ENCODE measurements at places on chromosomes 3 and 15. TPM values are rescaled to one million over a fixed set of nuclear protein-coding genes. Genes with fewer than 3 reads are reported as not detected.

DNA sequence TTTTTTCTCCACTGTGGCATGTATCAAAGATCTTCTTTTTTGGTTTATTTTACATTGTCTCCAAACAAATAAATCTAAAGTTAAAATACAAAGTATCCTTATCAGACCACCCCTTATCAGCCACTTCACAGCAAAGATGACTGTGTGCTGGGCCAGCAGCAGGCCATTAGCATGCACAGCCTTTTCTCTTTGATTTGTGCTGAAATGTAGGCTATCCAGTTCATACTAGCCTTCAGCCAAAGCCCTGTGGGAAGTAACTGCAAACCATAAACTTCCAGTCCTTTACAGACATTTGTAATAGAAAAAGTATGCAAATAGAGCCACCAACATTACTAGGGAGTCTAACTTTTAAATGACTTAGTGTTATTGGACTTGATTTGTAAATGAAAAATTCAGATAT lies 816.3 kb downstream of the FHIT start:
- no peaks in the 10 kb centered on the region for H3K36me3 ChIP-seq
- DNase-seq = no peak
- H3K27me3 ChIP-seq = peaks cover 3% of the 10 kb centered on the region
- no peak overlapping the region for H3K4me3 ChIP-seq
- no peak overlapping the region for H3K27ac ChIP-seq

DNA sequence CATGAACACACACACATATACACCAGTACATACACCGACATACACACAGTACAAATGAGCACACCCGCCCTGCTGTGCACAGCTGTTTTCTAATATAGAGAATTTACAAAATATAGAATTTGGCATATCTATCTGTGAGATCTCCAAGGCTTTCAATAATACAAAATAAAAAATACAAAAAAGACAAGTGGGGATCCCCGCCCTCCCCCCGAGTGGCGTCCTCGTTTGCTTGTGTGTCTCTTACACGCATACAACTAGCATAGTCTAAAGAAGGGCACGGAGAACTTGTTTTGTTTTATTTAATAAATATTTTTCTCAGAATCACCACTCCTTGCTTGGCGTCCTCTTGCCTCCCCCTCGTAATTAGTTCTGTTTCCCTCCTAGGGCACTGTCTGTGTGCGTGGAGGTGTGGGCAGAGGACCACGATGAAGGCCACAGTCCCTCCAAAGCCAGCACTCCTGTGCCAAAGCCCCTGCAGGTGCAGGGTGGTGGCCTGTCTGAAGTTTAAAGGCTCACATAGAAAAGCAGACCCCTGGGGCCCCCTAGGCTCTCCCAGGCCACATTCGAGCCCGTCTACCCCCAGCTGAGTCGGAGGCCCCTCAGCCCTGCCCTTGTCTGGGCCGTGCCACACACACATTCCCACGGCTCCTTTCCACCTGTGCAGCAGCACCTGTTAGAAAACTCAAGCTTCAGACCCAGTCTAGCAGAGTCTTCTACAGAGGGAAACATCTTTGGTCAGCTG lies 82.1 kb downstream of the SEC22A start:
- no peaks in the 10 kb centered on the region for H3K27me3 ChIP-seq
- H3K36me3 ChIP-seq = peaks cover 3% of the 10 kb centered on the region
- H3K4me3 ChIP-seq = no peak overlapping the region
- no peaks in the 10 kb centered on the region for H3K4me1 ChIP-seq
- DNase-seq = no peak
- no peak overlapping the region for H3K27ac ChIP-seq

DNA sequence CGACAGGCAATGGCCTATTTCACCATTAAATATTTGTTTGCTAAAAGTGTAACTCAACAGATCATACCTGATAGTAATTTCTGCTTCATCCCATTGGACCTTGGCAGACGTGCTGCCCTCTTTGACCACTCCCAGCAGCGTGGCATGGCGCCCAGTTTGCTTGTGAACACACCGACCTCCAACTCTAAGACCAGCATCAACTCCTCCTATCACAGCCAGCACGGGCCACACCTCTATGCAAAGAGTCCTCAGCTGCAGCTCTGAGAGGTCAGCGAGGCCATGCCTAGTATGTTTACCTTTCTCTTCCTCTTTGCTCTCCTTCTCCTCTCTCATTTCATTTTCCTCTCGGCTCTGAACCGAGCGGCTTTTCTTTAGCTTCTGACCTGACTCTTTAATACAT lies 80.6 kb downstream of the FBXL22 start:
- peaks cover 29% of the 10 kb centered on the region for H3K36me3 ChIP-seq
- H3K4me3 ChIP-seq = no peak overlapping the region
- DNase-seq = no peak

DNA sequence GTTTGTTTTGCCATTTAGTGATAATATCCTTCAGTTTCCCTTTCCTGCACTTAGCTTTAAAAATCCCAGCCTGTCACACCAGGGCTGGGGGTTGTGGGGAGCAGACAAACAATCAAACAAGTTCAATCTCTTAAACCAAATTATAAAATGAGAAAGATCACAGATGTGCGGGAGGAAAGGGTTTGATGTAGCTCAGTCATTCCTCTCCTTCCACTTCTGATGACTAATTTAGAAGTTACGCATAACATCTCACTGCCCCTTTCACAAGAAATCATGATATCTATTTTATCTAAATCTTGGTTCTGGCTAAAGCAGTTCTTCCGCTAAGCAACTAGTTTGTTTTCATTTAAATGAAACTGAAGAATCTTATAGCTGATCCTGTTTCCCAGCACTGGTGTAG lies 34.1 kb upstream of the ATG7 start:
- peaks cover 7% of the 10 kb centered on the region for H3K27me3 ChIP-seq
- H3K4me1 ChIP-seq = no peaks in the 10 kb centered on the region
- no peak overlapping the region for H3K4me3 ChIP-seq
- H3K36me3 ChIP-seq = no peaks in the 10 kb centered on the region
- no peak for DNase-seq
- H3K27ac ChIP-seq = no peak overlapping the region

DNA sequence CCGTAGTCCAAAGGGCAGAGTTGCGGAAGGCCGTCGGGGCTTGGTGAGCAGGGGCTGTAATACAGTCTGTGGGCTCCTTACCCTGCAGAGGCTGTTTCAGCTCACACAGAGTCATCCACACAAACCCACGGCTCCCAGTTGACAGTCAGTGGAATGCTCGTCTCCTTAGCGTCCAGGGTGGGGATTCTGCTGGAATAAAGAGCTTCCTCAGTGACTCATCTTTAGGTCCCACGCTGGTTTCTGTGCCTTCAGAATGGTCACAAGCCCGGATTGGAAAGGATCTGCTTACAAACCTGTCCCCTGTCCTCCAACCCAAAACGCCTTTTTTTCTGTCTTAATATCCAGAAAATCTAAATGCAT lies 201.3 kb upstream of the TPM1 start:
- H3K27me3 ChIP-seq = no peaks in the 10 kb centered on the region
- H3K27ac ChIP-seq = no peak overlapping the region
- H3K4me3 ChIP-seq = no peak overlapping the region
- DNase-seq = no peak
- H3K36me3 ChIP-seq = peaks cover 51% of the 10 kb centered on the region

DNA sequence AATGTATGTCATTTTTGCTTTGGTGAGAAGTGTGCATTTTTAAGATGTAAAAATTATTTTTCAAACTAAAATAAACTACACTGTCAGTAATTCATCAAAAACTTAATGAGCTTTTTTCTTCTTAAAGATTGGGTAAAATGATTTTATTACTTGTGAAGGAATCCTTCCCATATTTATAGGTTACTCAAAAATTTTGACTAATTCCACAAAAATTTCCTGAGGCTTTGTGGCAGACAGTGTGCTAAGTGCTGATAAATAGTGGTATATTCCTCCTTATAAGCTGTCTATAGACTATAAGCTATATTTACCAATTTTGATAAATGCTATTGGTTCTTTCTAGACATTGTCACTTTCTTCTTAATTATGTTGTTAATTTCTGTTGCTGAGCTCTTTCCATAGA lies 284.5 kb upstream of the SEMA6D start:
- H3K36me3 ChIP-seq = no peaks in the 10 kb centered on the region
- no peaks in the 10 kb centered on the region for H3K4me1 ChIP-seq
- no peak overlapping the region for H3K27ac ChIP-seq
- no peak overlapping the region for H3K4me3 ChIP-seq
- DNase-seq = no peak

DNA sequence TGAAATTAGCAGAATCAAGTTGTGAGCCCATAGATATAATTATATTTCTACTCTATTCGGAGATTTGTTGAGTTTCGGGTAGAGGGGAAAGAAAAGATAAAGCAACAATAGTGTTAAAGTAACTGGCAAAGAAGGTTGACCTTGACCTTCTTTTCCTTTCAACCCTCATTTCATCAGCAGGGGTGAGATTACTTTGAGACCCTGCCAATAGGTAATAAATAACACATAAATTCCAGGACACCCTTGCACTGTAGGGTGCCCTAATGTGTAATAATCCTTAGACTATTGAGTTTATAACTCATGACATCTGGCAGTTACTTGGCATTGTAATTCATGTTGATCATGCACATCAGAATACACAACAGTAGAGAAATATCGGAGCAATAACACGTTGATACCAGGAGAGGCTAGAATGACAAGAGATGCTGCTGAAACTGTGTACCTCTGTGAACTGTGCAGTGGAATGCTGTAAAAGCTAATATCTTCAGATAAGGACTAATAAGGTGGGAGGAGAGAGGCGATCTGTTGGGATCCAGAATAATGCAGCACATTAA lies 426.7 kb downstream of the ROBO2 start:
- H3K27ac ChIP-seq = no peak overlapping the region
- peaks cover 14% of the 10 kb centered on the region for H3K4me1 ChIP-seq
- H3K4me3 ChIP-seq = no peak overlapping the region
- H3K27me3 ChIP-seq = no peaks in the 10 kb centered on the region

GRCh38 chr3:36461597-36461996 lies 81.3 kb downstream of the STAC start:
- no peaks in the 10 kb centered on the region for H3K27me3 ChIP-seq
- no peak overlapping the region for H3K27ac ChIP-seq
- H3K4me1 ChIP-seq = no peaks in the 10 kb centered on the region
- no peak for DNase-seq
- no peak overlapping the region for H3K4me3 ChIP-seq

- H3K27me3 ChIP-seq = no peaks in the 10 kb centered on the region
- no peak for DNase-seq
- H3K36me3 ChIP-seq = peaks cover 27% of the 10 kb centered on the region
- H3K4me3 ChIP-seq = no peak overlapping the region
These were observed 104.1 kb downstream of the STT3B start for GRCh38 chr3:31636694-31637442.

GRCh38 chr3:138172625-138173024 lies 2.1 kb downstream of the DBR1 start:
- no peaks in the 10 kb centered on the region for H3K27me3 ChIP-seq
- no peak overlapping the region for H3K27ac ChIP-seq
- H3K4me3 ChIP-seq = peak overlapping the region; percentile 54
- peaks cover 16% of the 10 kb centered on the region for H3K4me1 ChIP-seq
- DNase-seq = no peak

DNA sequence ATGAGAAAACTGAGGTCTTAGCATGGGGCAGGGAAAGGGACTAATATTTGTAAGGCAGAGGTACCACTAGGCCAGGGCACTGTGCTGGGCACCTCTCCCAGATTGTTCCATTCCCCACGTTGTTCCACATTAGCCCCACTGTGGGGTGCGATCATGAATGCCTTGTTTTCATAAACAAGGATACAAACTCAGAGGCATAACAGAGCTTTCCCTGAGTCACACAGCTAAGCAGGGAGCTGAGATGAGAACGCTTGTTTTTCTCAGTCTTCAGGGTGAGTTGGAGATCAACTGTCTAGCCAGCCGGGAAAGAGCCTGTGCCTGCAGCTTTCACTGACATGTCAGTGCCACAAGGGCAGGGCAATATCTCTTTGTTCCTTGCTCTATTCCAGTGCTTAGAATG lies 47.9 kb upstream of the ITGA11 start:
- DNase-seq = no peak
- peaks cover 8% of the 10 kb centered on the region for H3K4me1 ChIP-seq
- no peak overlapping the region for H3K4me3 ChIP-seq
- H3K27ac ChIP-seq = no peak overlapping the region
- H3K27me3 ChIP-seq = peaks cover 18% of the 10 kb centered on the region

DNA sequence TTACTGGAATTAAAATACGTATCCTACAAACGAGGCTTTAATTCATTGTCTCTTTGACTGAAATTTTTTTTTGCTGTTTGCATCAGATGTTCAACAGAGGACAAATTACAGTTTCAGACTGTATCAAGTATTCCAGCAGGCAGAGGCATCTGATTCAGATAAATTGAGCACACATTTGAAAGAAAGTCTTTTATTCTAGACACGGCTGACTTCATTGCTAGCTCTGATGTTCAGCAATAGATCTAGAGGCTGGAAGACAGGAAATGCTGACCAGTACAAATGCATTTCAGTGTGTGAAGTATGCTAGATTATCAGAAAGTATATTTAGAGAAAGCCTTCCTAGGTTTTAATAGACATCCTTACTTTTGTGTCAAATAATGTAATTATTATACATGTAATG lies 472.2 kb downstream of the NLGN1 start:
- DNase-seq = no peak
- no peak overlapping the region for H3K27ac ChIP-seq
- no peak overlapping the region for H3K4me3 ChIP-seq
- H3K27me3 ChIP-seq = no peaks in the 10 kb centered on the region
- H3K4me1 ChIP-seq = peaks cover 8% of the 10 kb centered on the region

DNA sequence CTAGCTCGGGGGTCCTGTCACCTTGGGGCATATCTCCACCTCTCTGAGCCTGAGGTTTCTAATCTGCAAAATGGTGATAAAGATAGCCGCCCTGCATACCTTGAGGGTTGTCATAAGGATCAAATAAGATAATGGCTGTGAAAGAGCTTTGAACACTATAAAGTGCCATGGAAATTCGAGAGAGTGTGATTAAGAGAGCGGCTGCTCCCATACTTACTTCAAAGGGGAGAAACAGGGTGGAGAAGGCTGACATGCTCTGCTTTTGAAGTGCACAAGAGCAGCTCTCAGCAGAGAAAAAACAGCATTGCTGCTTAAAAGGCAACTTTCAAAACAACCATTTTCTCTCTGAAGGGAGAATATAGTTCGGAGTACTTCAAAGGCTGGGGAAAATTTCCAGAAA lies 529.2 kb downstream of the EPHB1 start:
- no peak for DNase-seq
- H3K4me1 ChIP-seq = peaks cover 10% of the 10 kb centered on the region
- H3K27ac ChIP-seq = no peak overlapping the region
- no peak overlapping the region for H3K4me3 ChIP-seq
- H3K27me3 ChIP-seq = peaks cover 17% of the 10 kb centered on the region

GRCh38 chr3:32712506-32713055 lies 27.6 kb downstream of the CNOT10 start:
- H3K4me3 ChIP-seq = no peak overlapping the region
- DNase-seq = no peak
- H3K27ac ChIP-seq = no peak overlapping the region

SI gene
- total RNA-seq = 4.7 TPM

SLC9A9 gene
- 0.50 TPM for total RNA-seq

UACA gene
- 36.4 TPM for total RNA-seq

STRA6 gene
- total RNA-seq = 158 TPM

CHRD gene
- total RNA-seq = 6.4 TPM

CD80 gene
- 0.10 TPM for total RNA-seq

MST1R gene
- total RNA-seq = 5.3 TPM

MAGI1 gene
- 53.1 TPM for total RNA-seq

SLCO2A1 gene
- total RNA-seq = 3.4 TPM

LMOD3 gene
- total RNA-seq = 0.12 TPM
